Activated naive CD8-positive, alpha-beta T cell treated with anti-CD3 and anti-CD28 coated beads, Interleukin-2, amount 10 ng/mL, durations not matched to agents 7 days and 5 days (primary cell): ENCODE measurements at places on chromosomes 7 and 10.
A peak's percentile ranks its signal among the peaks of the same experiment; 100 is the strongest.

- no peak for DNase-seq
Measured at GRCh38 chr7:123752534-123752933, 3.7 kb upstream of the WASL start.

- peak; percentile 22 for DNase-seq
Measured at GRCh38 chr10:132373241-132373955, 23.6 kb upstream of the PWWP2B start.

DNA sequence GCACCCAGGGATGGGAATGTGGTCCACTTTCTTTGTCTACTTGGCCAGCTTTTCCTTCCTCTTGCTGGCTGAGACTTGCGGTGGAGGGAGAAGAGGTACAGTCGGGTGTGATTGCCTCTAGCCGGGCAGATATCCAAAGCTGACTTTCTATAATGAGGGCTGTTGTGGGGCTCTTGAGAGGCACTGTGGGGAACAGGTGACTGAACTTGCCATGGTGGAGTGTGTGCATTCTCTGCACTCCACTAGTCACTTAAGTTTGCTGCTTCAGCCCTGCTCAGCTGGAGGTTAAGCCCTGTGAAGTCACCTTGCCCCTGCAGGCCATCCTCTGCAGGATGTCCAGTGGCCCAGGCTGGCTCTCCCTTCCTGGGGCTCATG lies 116.6 kb downstream of the AOAH start:
- no peak for DNase-seq

DNA sequence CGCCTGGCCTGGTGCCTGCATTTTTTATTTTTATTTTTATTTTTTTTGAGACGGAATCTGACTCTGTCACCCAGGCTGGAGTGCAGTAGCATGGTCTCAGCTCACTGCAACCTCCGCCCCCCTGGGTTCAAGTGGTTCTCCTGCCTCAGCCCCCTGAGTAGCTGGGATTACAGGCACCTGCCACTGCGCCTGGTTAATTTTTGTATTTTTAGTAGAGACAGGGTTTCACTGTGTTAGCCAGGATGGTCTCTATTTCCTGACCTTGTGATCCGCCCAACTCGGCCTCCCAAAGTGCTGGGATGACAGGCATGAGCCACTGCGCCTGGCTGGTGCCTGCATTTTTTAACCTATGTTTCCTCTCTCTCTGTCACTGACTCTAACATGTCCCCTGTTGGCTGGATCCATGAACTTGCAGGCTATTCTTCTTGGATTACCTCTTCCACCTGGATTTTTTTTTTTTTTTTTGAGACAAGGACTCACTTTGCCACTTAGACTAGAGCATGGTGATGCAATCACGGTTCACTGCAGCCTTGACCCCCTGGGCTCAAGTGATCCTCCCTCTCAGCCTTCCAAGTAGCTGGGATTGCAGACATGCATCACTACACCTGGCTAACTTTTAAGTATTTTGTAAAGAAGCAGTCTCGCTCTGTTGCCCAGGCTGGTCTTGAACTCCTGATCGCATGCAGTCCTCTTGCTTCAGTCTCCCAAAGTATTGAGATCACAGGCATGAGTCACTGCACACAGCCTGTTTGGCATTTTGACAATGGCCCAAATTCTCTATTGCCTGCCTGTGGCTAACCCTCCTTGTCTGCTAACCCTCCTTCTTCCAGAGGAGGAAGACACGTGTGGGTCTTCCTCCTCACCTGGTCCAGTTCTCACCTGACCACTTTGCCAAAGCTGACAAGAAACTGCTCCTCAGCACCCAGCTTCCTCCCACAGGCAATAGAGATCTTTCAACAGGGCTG lies 23.0 kb upstream of the PRPF18 start:
- DNase-seq: no peak

DNA sequence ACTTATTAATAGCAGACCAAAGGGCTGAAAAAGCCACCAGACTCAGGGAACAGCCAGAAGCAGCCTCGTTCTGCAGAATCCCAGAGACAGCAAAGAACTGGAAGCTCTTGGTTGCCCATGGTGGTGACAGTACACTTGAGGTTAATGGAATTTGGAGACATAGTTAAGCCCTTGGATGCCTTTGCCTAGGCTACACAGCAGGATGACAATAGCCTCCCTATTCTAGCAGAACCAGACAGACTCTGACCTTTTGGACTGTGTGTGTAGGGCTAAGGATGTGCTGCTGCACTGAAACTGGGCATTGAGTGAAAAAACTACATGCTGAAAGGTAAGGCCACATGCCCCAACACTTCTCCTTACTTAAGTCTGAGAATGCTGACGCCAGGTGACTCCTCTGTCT lies 22.7 kb downstream of the OTUD1 start:
- DNase-seq: no peak

- no peak for DNase-seq
Measured at GRCh38 chr7:140683657-140684056, 10.9 kb downstream of the ADCK2 start.

GRCh38 chr7:27910326-27910725 lies 170.4 kb downstream of the TAX1BP1 start:
- DNase-seq: no peak

DNA sequence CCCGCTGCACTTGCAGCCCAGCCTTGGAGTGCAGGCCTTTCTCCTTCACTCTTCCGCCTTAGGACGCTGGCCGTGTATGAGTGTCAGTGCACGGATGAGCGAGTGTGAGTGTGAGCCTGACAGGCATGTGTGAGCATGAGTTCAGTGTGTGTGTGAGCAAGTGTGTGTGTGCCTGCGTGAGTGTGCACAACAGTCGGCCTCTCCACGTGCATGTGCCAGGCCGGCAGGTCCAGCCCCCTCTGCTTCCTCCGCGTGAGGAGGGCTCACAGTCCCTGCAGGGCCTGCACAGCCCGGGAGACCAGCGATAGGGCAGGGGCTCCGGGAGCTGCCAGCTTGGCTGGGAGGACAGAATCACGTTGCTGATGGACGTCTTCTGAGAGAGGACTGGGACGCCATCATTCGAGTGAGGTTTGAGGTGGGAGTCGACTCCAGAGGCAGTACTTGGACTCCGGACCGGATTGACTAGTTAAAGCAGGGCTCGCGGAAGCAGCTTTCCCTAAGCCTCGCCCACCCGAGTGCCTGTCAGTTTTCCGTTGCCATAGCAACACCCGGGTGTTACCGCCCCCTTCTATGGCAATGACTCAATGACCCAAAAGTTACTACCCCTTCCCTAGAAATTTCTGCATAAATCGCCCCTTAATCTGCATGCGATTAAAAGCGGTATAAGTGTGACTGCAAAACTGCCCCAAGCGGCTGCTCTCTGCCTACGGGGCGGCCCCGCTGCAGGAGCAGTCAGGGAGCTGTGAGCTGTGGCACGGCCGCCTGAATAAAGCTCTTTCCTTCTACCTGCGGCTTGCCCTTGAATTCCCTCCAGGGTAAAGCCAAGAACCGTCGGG lies 19.6 kb upstream of the CFAP46 start:
- DNase-seq: peak; percentile 76

DNA sequence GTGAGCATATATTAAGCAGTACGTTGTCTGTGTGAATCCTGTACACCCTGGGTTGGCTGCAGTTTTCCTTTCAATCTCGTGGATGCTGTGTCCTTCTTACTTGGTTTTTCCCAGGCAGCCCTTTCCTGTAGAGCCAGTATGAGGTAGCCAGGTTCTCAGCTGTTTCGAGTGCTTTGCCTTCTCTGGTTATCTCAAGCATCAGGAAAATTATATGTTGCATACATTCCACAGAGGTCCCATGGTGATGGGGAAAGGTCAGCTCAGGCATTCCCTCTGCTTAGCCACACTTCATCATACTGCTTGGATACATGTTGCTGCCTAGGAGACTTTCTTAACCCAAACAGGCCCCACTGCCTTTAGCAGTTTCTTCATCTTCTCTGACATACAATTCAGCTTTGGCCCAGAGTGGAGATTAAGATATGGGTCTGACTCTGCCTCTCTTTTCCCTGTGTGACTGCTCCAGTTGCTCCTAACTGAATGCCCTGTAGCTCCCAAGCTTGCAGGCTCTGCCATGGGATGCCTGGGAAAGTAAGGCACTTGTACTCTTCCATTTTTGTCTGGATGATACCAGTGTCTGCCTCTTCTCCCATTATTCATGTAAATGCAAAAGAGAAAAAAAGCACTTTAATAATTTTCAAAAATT lies 11.3 kb downstream of the GNAI1 start:
- DNase-seq: no peak

- no peak for DNase-seq
Measured at GRCh38 chr7:4824120-4824775, 37.6 kb downstream of the PAPOLB start.

- no peak for DNase-seq
Measured at GRCh38 chr7:122770686-122771335, 68.1 kb upstream of the RNF148 start.

DNA sequence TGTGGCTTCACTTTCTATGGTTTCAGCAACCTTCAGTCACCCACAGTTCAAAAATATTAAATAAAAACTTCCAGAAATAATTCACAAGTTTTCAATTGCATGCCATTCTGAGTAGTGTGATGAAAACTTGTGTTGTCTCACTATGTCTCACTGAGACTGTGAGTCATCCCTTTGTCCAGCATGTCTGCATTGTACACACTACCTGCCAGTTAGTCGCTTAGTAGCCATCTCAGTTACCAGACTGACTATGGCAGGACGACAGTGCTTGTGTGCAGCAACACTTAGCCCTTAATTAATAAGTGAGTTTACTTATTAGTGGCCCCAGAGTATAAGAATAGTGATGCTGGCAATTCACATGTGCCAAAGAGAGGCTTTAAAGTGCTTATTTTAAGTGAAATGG lies 22.5 kb downstream of the CCDC186 start:
- DNase-seq: no peak

DNA sequence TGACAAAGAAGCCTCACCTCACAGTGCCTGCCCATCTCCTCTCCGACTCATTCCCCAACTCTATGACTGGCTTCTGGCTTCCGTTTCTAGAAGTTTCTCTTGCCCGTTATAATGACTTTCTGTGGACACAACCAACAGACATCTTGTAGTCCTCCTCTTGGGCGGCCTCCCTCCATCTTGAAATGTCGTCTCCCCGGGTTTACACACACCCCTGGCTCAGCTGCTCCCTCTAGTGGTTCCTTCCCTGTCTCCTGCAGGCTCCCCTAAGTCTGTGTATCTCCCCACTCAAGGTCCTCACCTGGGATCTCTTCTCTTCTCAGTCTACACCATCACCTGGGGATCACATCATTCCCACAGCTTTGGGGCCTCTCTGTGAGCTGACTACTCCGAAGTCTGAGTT lies 123.4 kb upstream of the NEBL start:
- DNase-seq: no peak

- DNase-seq: no peak
Measured at GRCh38 chr7:50957855-50958254, 175.2 kb upstream of the GRB10 start.

DNA sequence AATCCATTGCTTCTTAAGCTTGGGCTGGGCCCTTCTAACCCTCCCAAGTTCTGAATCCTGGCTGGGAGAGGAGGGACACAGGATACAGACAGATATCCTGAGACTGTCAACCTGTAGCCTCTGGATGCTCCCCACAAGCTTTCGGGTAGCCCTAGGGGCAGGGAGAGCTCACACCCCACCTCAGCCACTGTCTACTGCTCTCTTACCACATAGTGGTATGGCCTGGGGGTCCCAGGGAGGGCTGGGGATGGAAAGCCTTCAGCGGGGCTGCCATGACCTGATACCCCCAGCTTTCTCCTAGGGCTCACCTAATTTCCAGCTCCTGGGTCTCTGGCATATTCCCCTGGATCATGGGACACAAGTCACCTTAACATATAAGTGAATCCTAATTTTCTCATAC lies 25.1 kb downstream of the CRHR2 start:
- DNase-seq: peak; percentile 16

DNA sequence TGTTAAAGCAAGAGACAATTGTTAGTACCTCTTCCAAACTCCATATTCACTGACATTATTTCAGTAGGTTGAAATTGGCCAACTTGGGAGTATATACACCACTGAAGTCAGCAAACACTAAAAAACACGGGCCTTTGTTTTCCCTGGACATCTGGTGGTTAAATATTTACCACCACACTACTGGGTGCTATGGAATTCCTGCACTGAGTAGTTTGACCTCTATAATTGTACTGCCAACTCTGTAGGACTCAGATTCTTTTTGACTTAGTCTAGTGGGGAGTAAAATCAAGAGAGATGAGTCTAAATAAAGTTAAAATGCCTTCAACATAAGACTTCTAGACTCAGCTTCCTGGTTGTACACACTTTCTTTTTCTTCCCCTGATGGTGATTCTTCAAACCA lies 41.3 kb upstream of the TES start:
- no peak for DNase-seq

GRCh38 chr7:10181996-10182395 lies 791.7 kb upstream of the PHF14 start:
- no peak for DNase-seq

GRCh38 chr10:73901261-73901660 lies 9.7 kb upstream of the PLAU start:
- DNase-seq: no peak

- DNase-seq: no peak
Measured at GRCh38 chr7:92680442-92680841, 90.3 kb upstream of the FAM133B start.

DNA sequence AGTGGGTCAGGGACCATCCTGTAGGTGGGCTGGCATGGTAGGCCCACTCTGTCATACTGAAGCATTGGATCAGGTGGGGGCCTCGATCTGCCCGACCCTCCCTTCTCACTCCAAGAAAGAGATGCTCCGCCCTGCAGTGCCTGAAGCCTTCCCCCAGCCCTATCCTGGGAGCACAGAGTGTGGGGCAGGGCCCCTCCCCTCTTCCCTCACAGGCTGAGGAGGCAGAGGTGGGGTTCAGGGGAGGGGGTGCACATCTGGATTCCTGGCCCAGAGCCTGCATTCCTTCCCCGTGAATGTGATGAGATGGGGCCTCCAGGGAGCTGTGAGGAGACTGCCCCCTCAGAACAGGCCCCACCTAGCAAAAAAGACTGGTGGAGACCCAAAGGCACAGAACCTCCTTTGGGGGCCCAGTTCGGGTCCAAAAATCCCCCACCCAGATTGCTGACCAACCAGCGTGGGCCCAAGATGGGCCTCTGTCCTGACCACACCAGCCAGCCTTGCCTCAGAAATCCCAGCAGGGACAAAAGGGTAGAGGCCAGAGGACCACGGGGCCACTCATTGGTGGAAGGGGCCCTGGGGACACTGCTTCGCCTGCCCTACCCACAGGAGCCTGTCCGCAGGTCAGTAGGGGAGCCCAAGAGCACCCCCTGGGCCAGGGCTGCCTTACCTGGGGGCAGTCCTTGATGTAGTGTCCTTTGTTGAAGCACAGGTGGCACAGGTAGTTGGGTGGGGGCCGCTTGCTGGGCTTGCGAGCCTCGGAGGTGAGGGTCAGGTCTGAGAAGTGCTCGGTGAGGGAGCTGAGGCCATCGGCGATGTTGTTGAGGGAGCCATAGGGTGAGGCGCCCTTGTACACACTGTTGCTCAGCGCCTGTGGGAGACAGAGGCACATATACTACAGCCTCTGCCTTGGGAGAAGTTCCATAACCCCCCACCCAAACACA lies 13.3 kb downstream of the ZCCHC24 start:
- DNase-seq: no peak

GRCh38 chr10:49123981-49124950 lies 8.9 kb upstream of the VSTM4 start:
- DNase-seq: no peak

DNA sequence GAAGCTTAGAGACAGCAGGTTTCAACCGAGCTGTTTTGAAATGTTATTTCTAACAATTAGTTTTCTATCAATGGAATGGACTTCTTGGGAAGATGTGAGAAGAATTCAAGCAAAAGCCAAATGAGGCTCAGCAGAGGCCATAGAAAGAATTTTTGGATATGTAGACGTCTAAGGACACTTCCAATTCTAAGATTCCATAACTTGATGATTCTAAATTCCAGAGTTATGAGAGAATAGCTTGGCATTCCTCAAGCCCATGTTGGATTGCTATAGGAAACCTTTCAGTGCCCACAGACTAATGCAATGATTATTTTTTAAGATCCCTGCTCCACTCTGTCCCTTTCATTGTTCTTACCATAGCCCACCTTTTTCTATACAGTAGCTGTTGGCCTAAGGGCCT lies 77.2 kb upstream of the PALS2 start:
- no peak for DNase-seq
